ENCODE measurements at places on chromosomes 1 and 21.

- no peak for DNase-seq
Observed at GRCh38 chr1:163834778-163835177, 513.0 kb downstream of the NUF2 start.

DNA sequence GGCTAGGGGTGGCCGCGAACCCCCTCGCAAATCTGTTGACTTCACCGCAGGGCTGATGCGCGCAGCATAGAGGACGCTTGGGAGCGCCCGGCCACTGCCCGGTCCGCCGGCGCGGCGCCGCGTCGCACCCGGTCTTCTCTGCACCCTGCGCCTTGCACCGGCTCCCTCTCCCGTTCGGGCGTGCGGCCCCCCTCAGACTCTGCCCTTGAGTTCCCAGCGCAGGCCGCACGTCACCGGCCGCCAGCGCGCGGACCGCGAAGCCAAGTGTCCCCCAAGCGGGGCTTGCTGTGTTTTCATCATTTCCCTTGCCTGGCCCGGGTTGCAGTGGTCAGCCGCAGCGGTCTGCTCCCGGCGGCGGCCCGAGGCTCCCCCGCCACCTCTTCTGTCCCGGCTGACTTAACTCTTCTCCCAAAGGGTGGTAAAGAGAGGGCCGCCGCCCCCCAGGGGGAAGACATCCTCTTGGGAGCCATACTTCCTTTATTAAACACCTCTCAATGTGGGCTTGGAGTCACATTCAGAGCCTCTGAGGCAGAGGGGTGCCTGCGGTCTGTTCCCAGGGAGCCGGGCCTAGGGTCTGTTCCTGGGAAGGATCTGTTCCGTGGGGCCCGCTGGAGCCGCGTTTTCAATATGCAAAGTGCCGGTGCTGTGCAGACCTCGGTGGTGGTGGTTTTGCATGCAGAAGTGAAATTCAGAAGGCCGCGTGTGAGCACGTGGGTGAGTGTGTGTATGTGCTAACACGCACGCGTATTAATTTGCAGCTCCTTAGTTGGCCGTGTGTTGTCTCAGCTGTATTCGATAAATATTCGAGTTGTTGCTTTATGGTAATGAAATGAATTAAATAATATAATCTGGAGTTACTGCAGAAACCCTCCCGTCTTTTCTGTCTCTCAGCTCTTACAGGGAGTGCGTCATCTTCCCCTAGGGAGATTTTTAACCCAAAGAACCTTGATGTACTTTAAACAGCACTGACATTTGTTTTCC, 17.6 kb downstream of the PBX1 start:
- no peak for DNase-seq

DNA sequence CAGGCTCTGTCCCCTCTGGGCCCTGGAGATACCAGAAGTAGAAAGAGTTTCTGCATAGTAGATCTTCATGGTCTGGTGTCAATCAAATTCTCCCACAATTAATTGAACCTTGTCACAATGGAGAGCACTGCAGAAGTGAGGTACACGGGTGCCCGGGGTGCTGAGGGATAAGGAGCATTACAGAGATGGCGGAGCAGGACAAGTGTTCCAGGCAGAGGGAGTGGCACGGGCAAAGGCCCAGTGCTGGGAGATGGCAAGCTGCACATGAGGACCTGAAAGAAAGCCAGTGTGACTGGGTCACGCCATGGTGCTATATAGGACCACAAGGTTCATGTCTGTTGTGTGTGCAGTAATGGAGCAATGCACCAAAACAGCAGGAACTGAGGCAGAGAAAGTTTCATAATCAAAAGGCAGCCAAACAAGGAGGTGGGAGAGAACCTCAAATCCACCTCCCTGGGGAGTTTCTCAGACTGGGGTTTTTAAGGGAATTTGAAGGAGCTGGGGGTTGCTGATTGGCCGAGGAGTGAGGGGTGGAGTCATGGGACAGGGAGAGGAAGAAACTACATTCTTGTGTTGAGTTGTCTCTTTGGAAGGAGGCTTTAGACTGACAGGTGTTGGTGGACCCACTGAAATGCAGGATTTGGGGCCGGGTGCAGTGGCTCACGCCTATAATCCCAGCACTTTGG, 27.7 kb downstream of the ACOT11 start:
- no peak for DNase-seq

DNA sequence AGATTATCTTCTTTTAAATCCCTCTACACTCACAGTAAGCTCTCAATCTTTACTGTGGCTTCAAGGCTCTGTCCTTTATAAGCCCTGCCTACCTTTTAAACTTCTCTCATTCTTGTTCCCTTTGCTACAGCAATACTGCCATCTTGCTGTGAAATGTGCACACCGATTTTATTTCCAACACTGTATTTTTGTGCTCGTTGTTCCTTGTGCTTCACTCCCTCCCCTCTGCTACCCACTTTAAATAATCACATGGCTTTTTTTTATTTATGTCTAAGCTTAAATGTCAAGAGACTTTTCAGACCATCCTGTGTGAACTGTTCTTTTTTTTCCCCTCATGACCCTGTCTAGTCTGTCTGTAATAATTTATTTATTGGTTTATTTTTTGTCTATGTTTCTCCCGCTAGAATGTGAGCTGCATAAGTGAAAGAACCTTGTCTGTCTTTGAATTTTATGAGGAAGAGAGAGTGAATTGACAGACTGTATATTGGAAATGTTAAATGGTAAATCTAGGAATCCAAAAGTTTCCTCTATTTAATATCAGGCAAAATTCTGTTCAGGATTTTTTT, 45.7 kb downstream of the ABCD3 start:
- peak; percentile 72 for DNase-seq

DNA sequence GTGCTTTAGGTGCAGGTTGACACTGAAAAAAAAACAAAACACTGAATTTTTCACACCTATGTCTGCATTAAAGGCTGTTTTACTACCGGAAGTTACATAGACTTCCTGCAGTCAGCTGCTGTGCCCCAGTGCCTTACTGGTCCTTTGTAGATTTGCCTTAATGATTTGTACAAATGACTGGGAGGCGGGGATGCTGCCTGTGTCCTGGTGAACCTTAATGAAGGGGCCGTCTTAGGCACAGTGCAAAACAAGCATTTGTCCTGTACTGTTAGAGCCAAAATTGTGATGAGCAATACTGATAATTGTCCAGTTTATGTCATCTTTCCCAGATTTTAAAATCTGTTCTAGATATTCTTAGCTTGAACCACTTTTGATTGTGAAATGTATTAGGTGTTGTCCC, 90.9 kb upstream of the PGD start:
- no peak for DNase-seq

DNA sequence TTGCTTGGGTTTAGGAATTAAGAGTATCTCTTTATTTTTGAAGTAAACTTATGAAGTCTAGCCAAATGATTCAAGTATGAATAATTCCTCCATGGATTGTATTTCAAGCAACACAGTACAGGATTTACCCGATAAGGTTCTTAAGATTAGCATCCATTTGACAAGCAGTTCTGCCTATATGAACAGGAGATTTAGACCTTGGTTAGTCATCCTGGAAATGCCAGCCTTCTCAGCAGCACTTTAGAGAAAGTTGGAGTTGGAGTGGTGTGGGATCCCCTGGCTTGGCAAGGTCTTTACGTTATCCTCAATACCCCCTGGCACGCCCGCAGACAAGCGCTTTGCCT, 1.6 kb downstream of the BCAR3 start:
- no peak for DNase-seq

DNA sequence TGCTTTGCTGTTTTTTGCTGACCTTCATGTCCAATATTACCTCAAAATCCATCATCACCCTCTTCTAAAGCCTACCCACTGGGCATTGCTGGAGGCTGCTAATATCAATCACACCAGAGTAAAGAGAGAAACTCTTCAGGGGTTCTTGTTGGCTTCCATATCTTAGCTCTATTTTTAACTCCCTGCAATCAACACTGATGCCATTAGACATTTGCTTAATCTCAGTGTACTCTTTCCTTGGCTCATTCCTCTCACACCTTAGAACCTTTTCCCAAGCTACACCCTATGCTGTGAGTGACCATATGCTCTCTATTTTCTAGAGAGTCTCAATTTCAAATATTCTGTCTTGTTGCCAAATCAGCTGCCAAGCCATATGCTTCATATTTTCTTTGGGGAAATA, 40.6 kb upstream of the RABGAP1L start:
- DNase-seq = no peak

GRCh38 chr1:220483700-220484099, 44.2 kb upstream of the MARK1 start:
- no peak for DNase-seq

GRCh38 chr1:58256041-58256440, 290.5 kb downstream of the OMA1 start:
- no peak for DNase-seq

DNA sequence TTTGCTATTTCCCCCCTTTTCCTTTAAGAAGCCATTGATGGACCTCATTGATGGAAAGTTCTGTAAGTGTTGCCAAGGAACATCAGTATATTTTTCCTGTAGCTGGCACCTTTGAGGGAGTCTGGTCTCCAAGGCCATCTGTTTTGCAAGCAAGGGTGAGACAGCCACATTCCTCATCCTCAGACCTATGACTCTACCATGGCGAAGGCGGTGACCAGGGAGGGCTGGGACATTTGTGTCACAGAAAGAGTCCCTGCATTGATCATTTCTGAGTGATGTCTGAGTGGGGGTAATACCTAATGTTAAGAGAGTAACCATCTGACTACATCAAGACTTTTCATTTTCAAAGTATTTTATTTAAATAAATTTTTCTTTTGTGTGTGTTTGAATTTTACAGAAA, 35.4 kb downstream of the KIAA0040 start:
- no peak for DNase-seq

DNA sequence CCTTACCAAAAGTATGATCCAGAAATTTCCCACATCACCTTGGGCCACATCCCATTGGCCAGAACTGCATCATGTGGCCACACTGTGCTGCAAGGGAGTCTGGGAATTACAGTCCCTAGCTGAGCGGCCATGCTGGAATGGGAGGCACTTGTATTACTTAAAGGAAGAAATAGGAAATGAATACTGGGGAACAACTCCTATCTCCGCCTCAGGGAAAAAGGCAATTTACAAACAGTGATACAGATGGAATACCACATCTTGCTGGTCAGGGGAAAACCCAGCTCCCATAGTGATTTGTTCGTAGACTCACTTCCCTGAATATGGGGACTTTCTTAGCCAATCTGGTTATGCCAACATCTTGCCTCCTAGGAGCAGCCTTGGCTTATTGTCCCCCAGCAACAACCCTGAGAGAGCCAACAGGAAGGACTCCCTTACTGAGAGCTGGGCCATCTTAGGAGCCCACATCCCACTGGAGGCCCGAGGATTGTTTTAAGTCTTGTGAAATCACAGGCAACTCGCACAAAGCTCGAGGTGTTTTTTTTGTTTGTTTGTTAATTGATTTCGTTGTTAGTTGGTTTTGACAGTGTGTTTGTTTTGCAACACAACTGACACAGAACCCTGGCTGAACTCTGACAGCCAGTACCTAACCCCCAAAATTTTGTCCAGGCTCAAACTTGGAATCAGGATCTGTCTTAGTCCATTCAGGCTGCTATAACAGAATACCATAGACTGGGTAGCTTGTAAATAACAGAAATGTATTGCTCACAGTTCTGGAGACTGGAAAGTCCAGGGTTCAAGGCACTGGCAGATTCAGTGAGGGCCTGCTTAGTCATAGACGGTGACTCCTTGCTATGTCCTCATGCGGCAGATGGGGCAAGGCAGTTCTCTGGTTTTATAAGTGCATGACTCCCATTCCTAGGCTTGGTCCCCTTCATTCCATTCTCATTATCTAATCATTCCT, 14.9 kb downstream of the CDA start:
- DNase-seq = no peak

DNA sequence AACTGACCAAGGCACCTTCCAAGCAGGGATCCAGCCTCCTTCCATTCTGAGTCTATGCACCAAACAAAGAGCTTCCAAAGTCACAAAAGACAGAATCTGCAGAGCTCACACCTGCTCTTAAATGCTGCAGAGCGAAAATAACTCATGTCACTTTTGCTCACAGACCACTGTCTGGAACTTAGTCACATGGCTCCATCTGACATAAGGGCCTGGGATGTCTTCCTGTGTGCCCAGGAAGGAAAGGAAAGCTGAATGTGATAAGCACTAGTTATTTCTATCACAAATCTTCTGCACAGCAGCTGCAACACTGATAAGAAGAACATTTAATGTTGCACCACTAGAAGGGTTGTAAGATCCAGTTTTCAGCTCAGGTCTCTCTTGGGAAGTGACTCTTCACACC, 39.5 kb upstream of the SGIP1 start:
- no peak for DNase-seq

- DNase-seq = no peak
Observed at GRCh38 chr1:177975588-177976495, 6.0 kb upstream of the SEC16B start.

DNA sequence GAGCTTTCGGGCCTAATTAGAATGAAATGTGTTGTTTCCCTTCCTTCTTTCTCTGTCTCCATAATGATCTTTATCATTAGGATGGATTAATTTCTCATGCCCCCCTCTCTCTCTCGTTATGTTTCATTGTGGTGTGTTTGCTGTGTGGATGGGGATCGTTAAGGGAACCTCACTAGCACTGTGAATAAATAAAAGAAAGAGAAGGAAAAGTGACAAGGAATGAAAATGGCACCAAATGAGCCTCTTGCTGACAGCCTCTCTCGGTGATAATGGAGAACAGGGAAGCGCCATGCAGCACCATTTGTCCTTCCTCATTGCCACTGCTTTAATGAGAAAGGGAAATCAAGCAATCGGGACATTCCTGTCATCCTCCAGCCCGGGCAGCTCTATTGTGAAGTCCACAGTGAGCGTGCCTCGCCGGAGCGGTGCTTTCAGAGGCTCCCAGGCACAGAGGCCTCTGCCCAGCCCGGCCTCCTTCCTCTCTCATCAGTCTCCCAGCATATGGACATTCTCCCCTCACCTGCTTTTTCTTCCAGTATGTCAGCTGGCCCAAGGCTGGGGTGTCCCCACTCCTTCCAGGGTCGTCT, 265.7 kb upstream of the TMEM51 start:
- DNase-seq = no peak

DNA sequence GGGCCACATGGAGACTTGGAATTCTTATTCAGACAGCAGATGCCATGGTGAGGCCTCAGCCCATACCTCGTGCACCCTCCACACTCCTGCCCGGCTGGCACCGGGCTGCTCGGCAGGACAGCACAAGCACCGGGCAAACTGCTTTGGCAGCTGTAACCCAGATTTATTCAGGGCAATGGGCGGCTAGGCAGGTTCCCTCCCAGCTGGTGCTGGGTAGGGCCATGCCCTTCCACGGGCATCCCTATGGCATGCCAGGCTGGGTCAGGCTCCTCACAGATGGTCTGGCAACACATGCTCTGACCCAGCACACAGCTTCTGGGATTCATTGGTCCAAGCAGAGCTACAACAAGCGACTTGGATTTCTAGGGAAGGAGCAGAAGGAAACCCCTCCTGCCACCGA, 53.4 kb downstream of the ATP1A1 start:
- no peak for DNase-seq

- DNase-seq = no peak
Observed at GRCh38 chr1:195872376-195872775, 735.9 kb downstream of the KCNT2 start.

All from DMS153 (cell line).